ENCODE measurements at places on chromosomes 11 and 22.

DNA sequence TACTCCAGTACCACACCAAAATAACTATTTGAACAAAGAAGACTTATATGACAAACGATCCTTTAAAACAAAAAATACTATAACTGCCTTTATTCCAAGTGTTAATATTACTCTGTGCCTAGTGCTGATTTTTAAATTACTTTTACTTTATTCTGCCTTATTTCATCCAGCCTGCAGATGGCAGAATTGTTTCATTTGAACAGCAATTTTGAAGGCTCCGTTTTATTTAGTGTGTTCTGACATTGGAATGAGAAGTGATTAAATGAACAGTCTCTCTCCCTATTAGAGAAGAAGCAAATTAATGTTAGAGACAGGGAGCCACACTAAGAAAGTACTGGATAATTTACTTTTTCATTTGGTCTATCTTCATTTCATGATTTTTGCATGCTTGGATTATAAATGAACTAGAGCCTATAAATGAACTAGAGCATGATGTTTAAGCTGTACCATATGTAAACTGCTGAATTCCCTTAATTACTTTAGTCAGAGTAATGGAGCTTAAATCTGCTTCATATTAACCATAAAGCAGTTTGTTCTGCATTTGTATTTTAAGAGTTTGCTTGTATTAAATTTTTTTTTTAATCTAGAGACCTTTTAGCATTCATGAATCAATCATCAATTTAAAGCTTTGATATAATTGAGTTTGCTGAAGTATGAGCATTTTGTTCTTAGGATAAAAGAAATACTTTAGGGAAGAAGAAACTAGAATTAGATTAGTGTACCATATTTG, 9.8 kb downstream of the PDHX start:
- no peak for DNase-seq

- no peak for DNase-seq
Observed at GRCh38 chr22:17724678-17725499, 49.4 kb downstream of the BID start.

- no peak for DNase-seq
Observed at GRCh38 chr11:76824083-76824939, 36.4 kb upstream of the ACER3 start.

- DNase-seq, result no peak
Observed at GRCh38 chr11:64568584-64569140, 22.4 kb upstream of the SLC22A12 start.

GRCh38 chr11:112132737-112133136, 31.2 kb downstream of the IL18 start:
- no peak for DNase-seq

GRCh38 chr22:50007057-50007511, 5.5 kb downstream of the IL17REL start:
- DNase-seq, result no peak

GRCh38 chr22:48886604-48887393, 940.9 kb downstream of the BRD1 start:
- DNase-seq, result no peak

DNA sequence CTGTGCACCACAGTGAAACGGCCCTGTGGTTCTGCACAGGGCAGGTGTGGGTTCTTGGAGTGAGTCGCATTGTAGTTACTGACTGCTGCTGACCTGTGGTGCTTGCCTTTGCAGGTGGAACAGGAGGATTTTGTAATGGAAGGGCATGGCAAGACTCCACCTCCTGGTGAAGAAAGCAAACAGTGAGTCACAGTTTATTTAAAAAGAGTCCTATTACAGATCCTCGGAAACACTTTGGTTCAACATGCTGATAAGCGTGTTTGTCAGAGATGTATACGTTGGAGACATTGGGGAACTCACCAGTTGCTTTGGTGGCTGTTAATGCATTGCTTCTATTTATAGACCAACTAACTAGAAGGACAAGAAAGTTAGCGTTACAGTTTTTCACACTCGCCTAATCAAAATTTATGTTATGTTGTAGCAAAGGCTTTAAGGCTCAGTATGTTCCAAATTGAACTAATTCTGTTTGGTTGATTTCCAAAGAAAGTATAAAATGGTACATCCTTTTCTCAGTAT, 21.7 kb upstream of the TNRC6B start:
- no peak for DNase-seq

DNA sequence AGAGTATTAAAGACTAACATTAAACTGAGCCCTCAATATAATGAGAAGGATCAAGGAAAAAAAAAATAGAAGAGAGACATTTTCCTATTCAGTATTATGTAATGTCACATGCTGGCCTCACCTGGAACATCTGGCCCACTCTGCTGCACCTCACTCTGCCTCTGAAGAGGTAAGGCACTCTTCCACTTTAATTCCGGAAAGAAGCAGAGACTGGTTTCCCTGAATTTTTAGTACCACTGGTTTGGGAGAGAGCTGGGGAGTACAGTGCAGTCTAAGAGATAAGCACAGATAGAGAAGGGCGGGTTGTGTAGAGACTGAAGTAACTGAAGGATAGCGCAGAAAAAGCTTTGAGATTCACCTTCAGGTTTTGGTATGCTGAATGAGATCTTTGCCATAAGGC, 178.7 kb downstream of the SOX6 start:
- no peak for DNase-seq

- peak; percentile 60 for DNase-seq
Observed at GRCh38 chr11:120235024-120235628, 4.8 kb upstream of the POU2F3 start.

DNA sequence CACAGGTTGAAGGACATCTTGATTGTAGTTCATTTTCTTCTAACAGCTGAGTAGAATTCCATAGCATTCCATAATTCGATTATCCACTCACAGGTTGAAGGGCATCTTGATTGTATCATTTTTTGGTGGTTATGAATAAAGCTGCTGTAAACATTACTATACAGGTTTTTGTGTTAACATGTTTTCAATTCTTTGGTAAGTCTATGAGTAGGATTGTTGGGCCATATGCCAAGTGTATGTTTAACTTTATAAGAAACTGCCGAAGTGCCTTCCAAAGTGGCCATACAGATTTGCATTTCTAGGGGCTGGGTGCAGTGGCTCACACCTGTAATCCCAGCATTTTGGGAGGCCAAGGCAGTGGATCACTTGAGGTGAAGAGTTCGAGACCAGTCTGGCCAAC, 44.6 kb downstream of the ANKRD42 start:
- no peak for DNase-seq

GRCh38 chr11:120057028-120057330, 80.9 kb downstream of the TRIM29 start:
- no peak for DNase-seq

DNA sequence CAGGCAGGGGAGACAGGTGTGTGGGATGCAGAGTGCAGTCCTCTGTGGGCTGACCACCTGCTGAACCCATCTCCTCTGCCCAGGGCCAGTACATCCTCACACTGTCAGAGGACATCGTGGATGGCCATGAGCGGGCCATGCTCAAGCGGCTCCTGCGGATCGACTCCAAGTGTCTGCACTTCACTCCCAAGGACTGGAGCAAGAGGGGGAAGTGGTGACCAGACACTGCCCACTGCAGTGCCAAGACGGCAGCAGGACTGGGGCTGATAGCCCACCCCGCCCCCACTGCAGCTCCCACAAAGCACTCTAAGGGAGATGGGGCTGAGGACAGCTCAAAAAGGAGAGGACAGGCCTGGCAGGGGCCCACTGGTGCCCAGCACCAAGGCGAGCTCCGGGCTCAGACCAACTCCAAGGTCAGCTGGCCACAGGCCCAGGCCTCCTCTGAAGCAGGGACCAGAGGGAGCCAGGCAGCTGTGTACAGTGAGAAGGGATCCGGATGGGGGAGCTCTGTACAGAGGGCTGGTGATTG, 1.6 kb downstream of the RNASEH2C start:
- DNase-seq, result no peak

- DNase-seq, result no peak
Observed at GRCh38 chr22:45787759-45788158, 116.1 kb downstream of the ATXN10 start.

DNA sequence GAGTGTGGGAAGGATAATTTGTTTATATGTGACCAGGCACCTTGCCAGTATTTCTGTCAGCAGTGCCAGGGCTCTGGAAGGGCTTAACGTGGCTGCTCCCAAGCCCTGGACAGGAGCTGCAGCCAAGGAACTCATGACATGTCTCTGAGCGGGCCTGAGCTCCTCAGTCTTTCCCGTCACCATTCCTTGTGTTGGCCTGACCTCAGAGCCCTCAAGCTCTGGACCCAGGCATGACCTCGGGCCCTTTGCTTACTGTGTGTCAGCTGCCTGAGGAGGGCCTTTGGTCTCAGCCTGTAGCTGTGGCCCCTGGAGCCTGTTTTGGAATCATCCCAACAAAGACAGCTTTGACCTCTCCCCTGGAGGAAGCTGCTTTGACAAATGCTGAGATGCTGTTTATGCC, 264.1 kb upstream of the PLET1 start:
- no peak for DNase-seq

DNA sequence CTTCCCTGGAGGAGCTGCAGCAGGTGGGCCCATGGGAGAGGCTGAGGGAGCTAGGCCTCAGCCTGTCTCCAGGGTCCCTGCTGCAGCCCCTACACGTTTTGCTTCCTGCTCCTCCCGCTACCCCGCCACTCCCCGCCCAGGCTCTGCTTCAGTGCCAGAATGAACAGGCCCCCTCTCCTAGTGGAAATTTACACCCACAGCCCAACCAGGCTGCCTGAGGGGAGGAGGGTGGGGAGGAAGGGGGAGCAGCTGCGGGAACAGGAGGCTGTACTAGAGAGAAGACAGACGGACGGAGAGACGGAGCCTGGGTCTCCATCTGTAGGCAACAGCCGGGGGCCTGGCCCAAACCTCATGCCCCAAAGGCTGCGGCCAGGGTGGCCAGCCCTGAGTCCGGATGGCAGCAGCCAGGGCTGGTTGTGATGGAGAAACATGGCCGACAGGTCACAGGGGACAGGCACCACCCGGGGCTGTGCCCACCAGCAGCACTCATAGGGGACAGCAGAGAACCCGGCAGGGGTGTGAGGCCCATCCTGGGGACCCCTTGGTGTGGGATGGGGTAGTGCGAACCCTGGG, 20.6 kb downstream of the FLRT1 start:
- DNase-seq, result peak; percentile 87

DNA sequence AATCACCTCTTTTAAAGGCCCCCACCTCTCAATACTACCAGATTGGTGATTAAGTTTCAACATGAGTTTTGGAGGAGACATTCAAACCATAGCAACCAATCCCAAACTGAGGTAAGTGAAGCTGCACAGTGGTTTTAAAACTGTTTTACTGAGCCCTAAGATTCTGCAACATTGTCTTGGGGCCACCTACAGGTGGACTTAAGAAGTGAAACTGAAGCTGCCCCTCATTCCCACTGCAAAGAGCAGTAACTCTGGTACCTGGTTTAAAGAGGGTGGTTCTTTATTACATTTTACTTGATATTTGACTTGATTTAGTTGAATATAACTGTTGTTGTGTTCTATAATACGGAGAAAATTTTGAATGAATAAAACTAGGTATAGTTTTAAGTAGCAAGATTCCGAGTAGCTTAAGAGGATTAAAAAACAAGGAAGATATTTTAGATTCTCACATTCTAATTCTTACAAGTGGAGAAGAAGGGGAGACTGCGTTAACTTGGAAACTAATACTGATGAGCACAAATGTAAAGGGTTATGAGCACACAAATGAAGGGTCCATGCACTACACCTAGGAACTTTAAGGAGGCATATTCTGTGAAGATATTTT, 26.7 kb downstream of the SYT9 start:
- no peak for DNase-seq

DNA sequence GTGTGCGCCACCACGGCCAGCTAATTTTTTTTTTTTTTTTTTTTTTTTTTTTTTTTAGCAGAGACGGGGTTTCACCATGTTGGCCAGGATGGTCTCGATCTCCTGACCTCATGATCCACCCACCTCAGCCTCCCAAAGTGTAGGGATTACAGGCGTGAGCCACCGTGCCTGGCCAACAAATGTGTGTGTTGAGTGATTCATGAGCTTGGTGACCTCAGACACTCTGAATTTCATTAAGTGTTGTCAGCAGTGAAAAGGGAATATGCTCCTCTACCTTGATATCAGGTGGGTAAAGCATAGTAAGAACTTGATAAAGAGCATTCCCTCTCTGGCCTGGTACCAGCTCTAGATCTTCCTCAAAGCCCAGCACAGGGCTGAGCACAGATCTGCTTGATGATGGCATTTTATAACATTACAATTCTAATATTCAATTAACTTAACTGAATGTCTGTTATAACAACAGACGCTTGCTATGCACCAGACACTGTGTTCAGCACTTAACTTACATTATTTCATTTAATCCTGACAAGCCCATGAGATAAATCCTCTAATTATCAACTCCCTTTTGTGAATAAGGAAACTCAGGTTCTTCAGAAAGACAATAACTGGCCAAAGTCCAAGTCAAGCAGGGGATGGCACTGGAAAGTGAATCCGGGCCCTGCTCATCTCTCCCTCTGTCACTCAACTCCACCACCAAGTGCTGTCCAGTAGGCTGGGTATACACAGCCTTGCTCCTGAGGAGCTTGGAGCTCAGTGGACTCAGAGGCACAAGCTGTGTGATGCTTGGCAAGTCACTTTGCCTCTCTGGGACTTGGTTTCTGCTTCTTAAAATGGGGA, 13.0 kb downstream of the TBC1D10A start:
- no peak for DNase-seq

All from right hindlimb (tissue), 1 donor.